ENCODE measurements at places on chromosomes 7 and 10.

GRCh38 chr10:126665207-126665606 lies 5.3 kb downstream of the C10orf90 start:
- DNase-seq = no peak

DNA sequence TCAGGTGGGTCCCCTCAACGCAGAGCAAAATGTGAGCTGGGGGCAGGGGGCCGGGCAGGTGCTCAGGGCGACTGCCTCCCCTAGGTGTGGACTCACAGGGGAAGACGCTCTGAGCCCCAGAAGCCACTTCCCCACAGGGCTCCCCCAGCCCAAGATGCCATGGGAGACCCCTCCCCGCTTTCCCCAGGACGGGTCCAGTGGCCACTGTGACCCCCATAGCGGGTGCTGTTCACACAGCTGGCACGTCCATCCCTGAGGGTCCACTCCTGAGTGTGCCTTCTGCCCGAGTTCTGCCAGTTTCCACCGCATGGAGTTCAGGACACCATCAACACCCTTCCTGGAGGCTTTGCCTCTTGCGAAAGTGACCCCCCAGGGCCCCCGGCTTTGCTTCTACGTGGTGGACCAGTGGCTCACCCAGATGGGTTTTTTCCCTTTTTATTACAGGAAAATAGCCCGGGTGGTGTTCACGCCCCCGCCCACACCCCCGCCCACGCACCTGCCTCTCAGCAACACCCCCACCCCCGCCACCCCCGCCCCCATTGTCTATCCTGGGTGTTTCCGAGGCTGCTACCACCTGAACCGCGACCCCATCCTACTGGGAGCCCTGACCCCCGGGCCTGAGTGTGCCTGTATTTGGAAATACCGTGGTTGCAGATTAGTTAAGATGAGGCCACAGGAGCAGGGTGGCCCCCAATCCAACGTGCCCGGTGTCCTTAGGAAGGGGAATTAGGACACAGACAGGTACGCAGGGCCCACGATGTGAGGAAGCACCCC lies 32.0 kb downstream of the ADAP1 start:
- no peak for DNase-seq

DNA sequence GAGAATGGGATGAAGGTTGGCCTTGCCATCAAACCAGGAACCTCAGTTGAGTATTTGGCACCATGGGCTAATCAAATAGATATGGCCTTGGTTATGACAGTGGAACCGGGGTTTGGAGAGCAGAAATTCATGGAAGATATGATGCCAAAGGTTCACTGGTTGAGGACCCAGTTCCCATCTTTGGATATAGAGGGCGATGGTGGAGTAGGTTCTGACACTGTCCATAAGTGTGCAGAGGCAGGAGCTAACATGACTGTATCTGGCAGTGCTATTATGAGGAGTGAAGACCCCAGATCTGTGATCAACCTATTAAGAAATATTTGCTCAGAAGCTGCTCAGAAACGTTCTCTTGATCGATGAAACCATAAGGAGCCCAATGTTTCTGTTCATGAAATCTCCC lies 637 bp downstream of the RPEL1 start:
- no peak for DNase-seq

DNA sequence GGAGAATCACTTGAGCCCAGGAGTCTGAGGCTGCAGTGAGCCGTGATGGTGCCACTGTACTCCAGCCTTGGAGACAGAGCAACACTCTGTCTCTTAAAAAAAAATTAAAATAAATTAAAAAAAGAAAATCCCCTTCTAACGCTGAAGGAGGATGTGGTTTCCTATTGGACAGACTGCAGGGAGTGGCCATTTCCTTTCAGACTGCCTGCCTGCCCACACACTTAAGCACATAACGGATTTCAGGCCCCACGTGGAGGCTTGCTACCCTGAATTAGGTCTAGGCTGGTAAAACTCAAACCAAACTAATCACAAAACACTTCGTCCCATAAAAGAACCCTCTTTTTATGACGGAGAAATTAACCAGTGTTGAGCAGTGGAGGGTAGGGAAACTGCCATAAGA lies 34.0 kb downstream of the GATA3 start:
- DNase-seq = no peak

DNA sequence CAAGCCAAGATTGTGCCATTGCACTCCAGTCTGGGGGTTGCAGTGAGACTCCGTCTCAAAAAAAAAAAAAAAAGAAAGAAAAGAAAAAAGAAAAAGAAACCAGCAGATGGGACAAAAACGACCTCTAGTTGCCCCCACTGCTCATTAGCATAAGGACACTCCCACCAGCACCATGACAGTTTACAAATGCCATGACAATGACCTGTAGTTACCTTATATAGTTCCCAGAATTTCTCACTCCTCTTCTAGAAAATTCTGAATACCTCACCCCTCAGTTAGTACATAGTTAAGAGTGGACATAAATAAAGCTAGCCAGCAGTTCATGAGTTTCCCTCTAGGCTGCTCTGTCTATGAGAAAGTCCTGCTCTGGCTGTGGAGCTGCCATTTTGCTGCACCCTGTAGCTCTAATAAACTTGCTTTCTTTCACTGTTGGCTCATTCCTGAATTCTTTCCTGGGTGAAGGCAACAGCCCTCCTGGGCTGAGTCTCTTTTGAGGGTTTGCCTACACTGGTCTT lies 276.8 kb upstream of the AKR1E2 start:
- no peak for DNase-seq

DNA sequence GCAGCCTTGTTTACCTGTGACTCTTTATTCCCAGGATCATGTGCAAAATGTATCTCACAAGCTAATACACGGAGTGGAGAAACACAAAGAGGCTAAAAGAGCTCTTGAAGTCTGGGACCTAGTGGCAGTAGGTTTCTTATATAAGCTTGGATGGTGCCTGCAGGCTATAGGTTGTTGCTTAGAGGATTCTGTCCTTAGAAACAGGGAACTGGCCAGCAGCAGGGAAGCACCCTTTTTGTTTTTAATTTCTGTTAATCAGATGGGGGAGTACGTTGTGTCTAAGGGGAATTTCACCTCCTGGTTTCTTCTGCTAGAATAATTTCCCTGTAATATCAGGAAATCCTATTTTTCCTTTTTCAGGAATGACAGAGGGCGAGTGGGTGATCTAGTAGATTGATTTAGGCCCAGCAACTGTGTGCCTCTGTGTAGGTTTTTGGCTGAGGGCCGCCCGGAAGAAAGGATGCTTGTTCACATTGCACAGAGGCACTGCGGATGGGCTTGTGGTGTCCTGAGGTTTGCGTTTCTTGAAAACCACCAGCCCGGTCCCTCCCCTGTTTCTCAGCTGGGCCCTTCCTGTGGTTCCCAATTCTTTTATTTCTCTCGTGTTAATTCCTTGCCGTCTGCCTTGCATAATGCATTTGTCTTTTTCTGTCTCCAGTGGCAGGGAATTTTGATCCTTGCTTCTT lies 158.0 kb downstream of the CAMK1D start:
- DNase-seq = no peak
